ENCODE measurements at places on chromosomes 4 and X.

GRCh38 chr4:168124008-168124641, 31.8 kb downstream of the ANXA10 start:
- DNase-seq: no peak

DNA sequence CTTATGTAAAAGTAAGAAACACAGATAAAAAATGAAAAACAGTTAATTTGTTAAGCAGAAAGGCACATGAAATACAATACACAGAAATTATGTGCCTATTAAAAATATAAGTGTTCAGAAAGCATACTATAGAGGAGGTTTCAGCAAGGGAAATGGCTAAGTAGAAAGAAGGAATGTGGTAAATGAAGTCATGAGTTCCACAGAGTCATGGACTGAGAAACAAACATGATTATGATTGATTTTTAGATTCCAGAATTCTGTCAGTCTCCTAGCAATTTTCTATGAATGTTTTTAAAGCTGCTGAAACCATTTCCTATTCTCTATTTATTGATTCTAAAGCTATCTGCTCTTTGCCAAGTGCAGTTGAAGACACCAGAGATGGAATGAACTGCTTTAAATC, 1398.4 kb downstream of the ARAP2 start:
- DNase-seq: no peak

GRCh38 chr4:42654631-42655268, 2.2 kb downstream of the ATP8A1 start:
- DNase-seq: no peak

- no peak for DNase-seq
Measured at GRCh38 chr4:73187325-73187724, 71.3 kb downstream of the ANKRD17 start.

- no peak for DNase-seq
Measured at GRCh38 chr4:108512615-108513505, 107.5 kb upstream of the RPL34 start.

DNA sequence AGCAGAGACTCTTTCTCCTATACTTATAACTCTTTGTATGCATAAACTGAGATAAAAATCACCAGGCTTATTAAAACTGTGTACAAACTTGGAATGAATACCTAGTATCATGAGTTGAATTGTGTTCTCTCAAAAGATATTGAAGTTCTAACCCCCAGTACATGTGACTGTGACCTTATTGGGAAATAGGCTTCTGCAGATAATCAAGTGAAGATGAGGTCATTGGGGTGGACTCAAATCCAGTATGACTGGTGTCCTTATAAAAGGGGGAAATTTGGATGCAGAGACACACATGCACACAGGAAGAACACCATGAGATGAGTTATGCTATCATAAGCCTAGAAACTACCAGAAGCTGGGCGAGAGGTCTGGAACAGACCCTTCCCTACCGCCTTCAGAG, 26.2 kb downstream of the ZNF827 start:
- DNase-seq: no peak

- DNase-seq: no peak
Measured at GRCh38 chr4:64068096-64068495, 341.2 kb downstream of the TECRL start.

GRCh38 chr4:85611661-85612060, 136.7 kb downstream of the ARHGAP24 start:
- no peak for DNase-seq

DNA sequence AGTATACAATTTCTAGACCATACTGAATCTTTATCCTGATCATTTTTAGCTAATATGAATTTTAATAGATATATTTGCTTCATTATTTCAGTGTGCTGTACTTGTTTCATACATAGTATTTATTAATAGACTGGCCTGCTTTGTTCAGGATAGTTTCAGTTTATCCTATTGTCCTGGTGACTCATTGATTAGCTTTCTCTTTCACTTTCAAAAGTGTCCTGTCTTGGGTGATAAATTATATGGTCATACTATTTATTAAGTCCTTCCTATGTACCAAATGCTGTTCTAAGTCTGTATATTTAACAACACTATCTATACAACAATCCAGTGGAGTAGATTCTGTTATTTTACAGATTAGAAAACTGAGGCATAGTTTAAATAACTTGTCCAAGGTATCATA, 153.8 kb upstream of the RAPGEF2 start:
- no peak for DNase-seq

- DNase-seq: no peak
Measured at GRCh38 chrX:17374619-17375366, at the start of gene NHS. TSS of gene NHS (plus strand) at chrX:17375200. CDS start at chrX:17375758, 558 bp downstream.

DNA sequence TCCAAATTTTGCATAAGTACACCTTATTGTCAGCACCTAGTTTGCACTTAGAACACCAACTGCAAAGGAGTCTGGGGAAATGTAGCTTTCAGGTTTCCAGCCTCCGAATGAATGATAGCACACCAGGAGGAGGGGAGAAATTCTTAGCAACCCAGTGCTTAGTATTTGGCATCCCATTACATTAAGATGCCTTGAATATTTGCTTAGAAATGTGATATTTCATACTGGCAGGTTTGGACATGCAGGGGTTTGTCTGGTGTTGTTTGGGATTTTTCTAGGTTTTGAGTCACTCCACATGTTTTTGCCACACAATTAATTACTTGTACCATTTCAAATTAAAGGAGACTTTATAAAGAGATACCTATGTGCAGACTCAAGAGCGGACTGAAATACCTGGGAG, 60.3 kb upstream of the CAMK2D start:
- no peak for DNase-seq

DNA sequence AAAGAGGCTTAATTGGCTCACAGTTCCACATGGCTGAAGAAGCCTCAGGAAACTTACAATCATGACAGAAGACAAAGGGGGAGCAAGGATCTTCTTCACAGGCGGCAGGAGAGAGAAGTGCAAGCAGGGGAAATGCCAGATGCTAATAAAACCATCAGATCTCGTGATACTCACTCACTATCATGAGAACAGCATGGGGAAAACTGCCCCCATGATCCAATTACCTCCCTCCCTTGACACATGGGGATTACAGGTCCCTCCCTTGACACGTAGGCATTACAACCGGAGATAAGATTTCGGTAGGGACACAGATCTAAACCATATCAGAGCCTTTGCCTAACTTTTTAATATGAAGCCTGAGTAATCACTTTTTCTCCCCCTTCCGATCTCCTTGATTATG, 43.7 kb upstream of the MAPK10 start:
- DNase-seq: no peak
